ENCODE measurements at places on chromosomes 2 and 18. TPM values are rescaled to one million over a fixed set of nuclear protein-coding genes. Genes with fewer than 3 reads are reported as not detected.

- peaks cover 22% of the 10 kb centered on the region for H3K4me1 ChIP-seq
- no peaks in the 10 kb centered on the region for H3K27me3 ChIP-seq
- peak; percentile 50 for DNase-seq
- H3K27ac ChIP-seq = peak within 1 kb of the TSS; percentile 37
Measured at GRCh38 chr2:85409845-85410583, at the start of gene CAPG. Gene CAPG (minus strand): TSS chr2:85410366. CDS start chr2:85402145, 8,221 bp downstream.

- no peak for DNase-seq
- H3K27ac ChIP-seq = no peak overlapping the region
- H3K27me3 ChIP-seq = no peaks in the 10 kb centered on the region
Measured at GRCh38 chr2:62545261-62545660, 39.3 kb upstream of the TMEM17 start.

- no peaks in the 10 kb centered on the region for H3K36me3 ChIP-seq
- no peak overlapping the region for H3K27ac ChIP-seq
- H3K4me3 ChIP-seq = no peak overlapping the region
- peaks cover 30% of the 10 kb centered on the region for H3K4me1 ChIP-seq
- no peaks in the 10 kb centered on the region for H3K27me3 ChIP-seq
Measured at GRCh38 chr2:8622199-8622911, 59.5 kb upstream of the ID2 start.

- no peak overlapping the region for H3K27ac ChIP-seq
- peaks cover 4% of the 10 kb centered on the region for H3K4me1 ChIP-seq
- no peak overlapping the region for H3K4me3 ChIP-seq
- H3K36me3 ChIP-seq = no peaks in the 10 kb centered on the region
Measured at GRCh38 chr2:10289891-10290290, 12.8 kb upstream of the HPCAL1 start.

GRCh38 chr2:136766073-136766404 is 694 bp downstream of the THSD7B start:
- H3K4me1 ChIP-seq = peaks cover 10% of the 10 kb centered on the region
- no peak overlapping the region for H3K27ac ChIP-seq
- H3K27me3 ChIP-seq = peaks cover 87% of the 10 kb centered on the region
- no peak for DNase-seq
- H3K36me3 ChIP-seq = peaks cover 3% of the 10 kb centered on the region

DNA sequence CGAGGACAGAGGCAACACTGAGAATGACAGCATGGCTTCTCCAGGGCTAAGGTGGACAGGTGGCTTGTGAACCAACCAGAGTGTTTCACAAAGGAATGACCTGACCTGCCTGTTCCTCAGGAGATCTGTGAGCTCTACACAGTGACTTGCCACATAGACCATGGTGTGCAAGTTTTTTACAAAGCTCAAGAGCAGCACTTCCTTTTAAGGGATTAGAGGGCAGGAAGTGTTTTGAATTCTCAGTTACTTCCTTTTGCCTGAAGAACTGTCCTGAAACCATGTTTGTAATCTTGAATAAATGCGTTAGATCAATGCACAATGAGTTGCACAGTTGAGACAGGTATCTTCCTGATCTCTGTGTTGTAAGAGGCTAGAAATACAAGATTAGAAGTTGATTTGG is 421.9 kb downstream of the THSD7B start:
- H3K27me3 ChIP-seq = no peaks in the 10 kb centered on the region
- DNase-seq = no peak
- H3K4me3 ChIP-seq = no peak overlapping the region
- no peak overlapping the region for H3K27ac ChIP-seq

DNA sequence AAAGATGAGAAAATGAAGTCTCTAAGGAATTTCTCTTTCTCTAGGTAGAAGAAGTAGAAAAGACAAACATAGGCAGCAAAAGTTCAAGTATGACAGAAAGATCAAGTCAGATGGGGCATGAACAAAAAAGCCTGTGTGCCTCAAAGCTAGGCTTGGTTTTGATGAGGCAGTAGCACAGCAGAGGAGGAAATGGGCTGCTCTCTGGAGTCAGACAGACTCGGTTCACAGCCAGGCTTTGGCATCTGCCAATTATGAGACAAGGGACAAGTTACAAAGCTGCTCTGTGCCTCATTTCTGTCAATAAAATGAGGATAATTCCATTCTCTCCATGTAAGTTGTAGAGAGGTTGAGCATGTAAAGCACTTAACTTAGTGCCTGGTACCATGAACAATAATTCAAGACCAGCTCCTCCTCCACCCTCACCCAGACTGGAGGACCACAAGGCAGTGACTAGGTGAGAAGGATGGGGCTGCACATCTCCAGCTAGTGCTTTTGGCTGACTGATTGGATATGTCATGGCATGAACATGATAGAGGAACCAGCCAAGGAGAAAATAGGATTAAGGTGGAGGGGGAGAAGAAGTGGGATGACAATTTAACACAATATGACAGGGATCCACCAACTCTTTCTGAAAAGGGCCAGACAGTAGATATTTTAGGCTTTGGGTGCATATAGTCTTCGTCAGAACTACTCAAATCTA is 84.6 kb downstream of the TMEM163 start:
- no peaks in the 10 kb centered on the region for H3K4me1 ChIP-seq
- DNase-seq = no peak
- H3K27ac ChIP-seq = no peak overlapping the region
- H3K36me3 ChIP-seq = no peaks in the 10 kb centered on the region

Gene LYPD1
- 23.1 TPM for total RNA-seq

GRCh38 chr2:69138247-69138772 is 125.3 kb downstream of the ANTXR1 start:
- DNase-seq = no peak
- H3K27me3 ChIP-seq = no peaks in the 10 kb centered on the region
- H3K27ac ChIP-seq = no peak overlapping the region
- peaks cover 7% of the 10 kb centered on the region for H3K4me1 ChIP-seq

Gene GAD1
- 0.50 TPM for total RNA-seq

Gene ABCG5
- 3.8 TPM for total RNA-seq

- no peak for DNase-seq
- H3K36me3 ChIP-seq = no peaks in the 10 kb centered on the region
- H3K27me3 ChIP-seq = no peaks in the 10 kb centered on the region
- no peak overlapping the region for H3K4me3 ChIP-seq
Measured at GRCh38 chr18:79577451-79578395, 101.9 kb upstream of the CTDP1 start.

DNA sequence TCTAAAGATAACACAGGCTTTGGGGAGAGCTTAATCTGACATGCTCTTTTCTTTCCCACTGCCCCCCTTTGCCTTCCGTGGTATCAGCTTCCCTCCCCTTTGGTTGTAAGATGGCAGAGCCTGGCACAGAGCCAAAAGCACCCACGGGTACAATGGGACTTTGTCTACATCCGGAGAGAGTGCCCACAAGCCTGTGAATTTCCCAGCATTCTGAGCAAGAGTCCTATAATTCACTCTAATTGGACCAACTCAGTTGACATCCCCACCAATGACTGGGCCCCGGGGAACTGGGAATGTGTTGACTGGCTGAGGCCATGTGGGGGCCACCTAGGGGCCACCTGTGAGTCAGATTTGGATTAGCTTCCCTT is 20.1 kb upstream of the C2orf72 start:
- no peak for DNase-seq
- no peak overlapping the region for H3K4me3 ChIP-seq
- H3K27me3 ChIP-seq = no peaks in the 10 kb centered on the region
- peaks cover 3% of the 10 kb centered on the region for H3K4me1 ChIP-seq
- H3K27ac ChIP-seq = no peak overlapping the region

- H3K4me1 ChIP-seq = no peaks in the 10 kb centered on the region
- DNase-seq = peak; percentile 49
- H3K27me3 ChIP-seq = no peaks in the 10 kb centered on the region
- no peaks in the 10 kb centered on the region for H3K36me3 ChIP-seq
- no peak overlapping the region for H3K4me3 ChIP-seq
- H3K27ac ChIP-seq = no peak overlapping the region
Measured at GRCh38 chr2:33583194-33583938, 15.7 kb downstream of the FAM98A start.

Gene CRYGC
- 1.3 TPM for total RNA-seq

Gene TMEM185B
- 25.2 TPM for total RNA-seq

GRCh38 chr2:45009928-45010701 is 863 bp upstream of the SIX2 start:
- H3K4me1 ChIP-seq = peaks cover 26% of the 10 kb centered on the region
- peak overlapping the region; percentile 39 for H3K27ac ChIP-seq
- H3K4me3 ChIP-seq = peak overlapping the region; percentile 26
- H3K27me3 ChIP-seq = peaks cover 91% of the 10 kb centered on the region
- no peaks in the 10 kb centered on the region for H3K36me3 ChIP-seq

DNA sequence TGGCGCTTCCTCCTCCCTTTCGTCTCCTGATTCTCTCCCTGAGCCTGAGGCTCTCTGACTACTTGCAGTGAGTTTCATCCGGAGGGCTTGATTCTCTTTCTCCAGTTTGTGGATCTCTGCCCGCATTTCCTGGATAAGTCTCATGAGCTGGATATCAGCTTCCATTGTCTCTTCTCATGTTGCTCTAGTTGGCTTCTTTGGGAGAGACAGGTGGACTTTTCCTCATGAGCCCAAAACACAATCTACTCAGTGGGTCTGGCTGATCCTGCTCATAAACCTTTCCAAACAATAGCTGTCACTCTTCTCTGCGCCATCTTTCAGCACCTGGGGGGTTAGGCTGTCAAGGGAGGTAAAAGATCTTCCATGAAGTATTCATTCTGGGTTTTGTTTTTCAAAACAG is at the start of gene CCDC195:
CCDC195 (minus strand) TSS at position 165 of the 400 bp plus-strand sequence; CDS start at position 165, 0 bp downstream.
- no peak within 1 kb of the TSS for H3K27ac ChIP-seq
- H3K36me3 ChIP-seq = no peaks in the 10 kb centered on the region
- H3K27me3 ChIP-seq = no peaks in the 10 kb centered on the region
- no peak for DNase-seq
- no peak within 1 kb of the TSS for H3K4me3 ChIP-seq

GRCh38 chr2:27076323-27076722 is 2.1 kb upstream of the EMILIN1 start:
- H3K4me3 ChIP-seq = no peak overlapping the region
- peak overlapping the region; percentile 98 for H3K27ac ChIP-seq
- no peaks in the 10 kb centered on the region for H3K27me3 ChIP-seq
- H3K36me3 ChIP-seq = no peaks in the 10 kb centered on the region

Gene FAM237A
- not detected for total RNA-seq

Gene SCN1A
- total RNA-seq = 0.03 TPM

Gene ATP8B1
- 36.5 TPM for total RNA-seq

GRCh38 chr2:240433973-240434727 is 1.3 kb upstream of the GPC1 start:
- H3K4me3 ChIP-seq = peak overlapping the region; percentile 90
- no peaks in the 10 kb centered on the region for H3K36me3 ChIP-seq
- H3K4me1 ChIP-seq = peaks cover 18% of the 10 kb centered on the region
- H3K27me3 ChIP-seq = no peaks in the 10 kb centered on the region
- peak; percentile 61 for DNase-seq
- H3K27ac ChIP-seq = peak overlapping the region; percentile 95

DNA sequence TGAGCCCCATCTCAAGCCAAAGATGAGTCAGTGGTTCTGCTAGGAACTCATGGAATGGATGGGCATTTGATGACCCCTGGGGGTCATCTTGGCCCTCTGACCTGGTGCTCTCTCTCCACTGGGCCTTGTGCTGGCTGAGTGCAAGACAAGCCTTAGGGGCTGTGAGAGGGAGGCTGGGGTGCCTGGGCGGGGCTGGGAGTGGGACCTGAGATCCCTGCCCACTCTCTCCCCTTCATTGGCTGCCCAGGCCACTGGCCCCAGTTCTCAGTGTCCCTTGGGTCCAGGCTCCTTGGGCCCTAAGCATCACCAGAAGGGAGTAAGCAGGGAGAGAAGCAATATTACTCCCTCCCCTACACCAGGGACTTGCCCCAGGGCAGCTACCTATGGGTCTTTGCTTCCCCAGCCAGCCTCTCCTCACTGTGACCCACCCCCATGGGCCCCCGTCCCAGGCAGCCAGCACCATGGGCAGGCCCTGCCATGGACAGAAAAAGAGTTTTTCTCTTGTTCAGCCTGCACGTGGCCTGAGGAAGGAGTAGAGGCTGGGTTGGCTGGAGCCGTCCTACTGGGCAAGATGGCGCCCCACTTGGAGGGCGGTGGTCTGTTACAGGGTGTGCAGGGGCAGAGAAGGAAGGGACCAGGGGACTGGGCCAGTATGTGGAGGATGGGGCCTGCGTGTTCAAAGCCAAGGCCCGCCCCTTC is 33.6 kb downstream of the ATOH8 start:
- no peak overlapping the region for H3K4me3 ChIP-seq
- no peak overlapping the region for H3K27ac ChIP-seq
- H3K4me1 ChIP-seq = peaks cover 15% of the 10 kb centered on the region
- no peaks in the 10 kb centered on the region for H3K36me3 ChIP-seq
- DNase-seq = no peak

GRCh38 chr2:215881582-215881981 is 131.8 kb downstream of the MREG start:
- H3K27me3 ChIP-seq = no peaks in the 10 kb centered on the region
- no peaks in the 10 kb centered on the region for H3K36me3 ChIP-seq
- H3K27ac ChIP-seq = no peak overlapping the region
- H3K4me3 ChIP-seq = no peak overlapping the region
- DNase-seq = no peak

DNA sequence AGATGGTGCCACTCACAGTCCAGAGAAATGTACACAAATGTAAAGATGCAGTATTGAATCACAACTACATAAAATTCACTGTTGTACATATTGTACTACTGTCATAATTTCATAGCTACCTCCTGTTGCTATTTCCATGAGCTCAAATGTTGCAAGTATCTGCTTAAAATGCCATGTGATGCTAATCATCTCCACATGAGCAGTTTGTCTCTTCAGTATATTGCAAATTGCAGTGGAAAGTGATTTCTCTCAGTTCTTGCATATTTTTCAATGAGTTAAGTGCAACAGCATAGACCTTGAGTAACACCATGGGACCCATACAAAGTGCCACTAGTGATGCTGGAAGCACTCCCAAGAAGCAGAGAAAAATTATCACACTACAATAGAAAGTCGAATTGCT is 51.9 kb downstream of the MAIP1 start:
- no peak for DNase-seq
- H3K4me3 ChIP-seq = no peak overlapping the region
- H3K27me3 ChIP-seq = no peaks in the 10 kb centered on the region

Gene TRIM43
- total RNA-seq = not detected

GRCh38 chr18:27778441-27778840 is 398.5 kb downstream of the CDH2 start:
- no peak overlapping the region for H3K27ac ChIP-seq
- DNase-seq = peak; percentile 13
- no peak overlapping the region for H3K4me3 ChIP-seq
- H3K27me3 ChIP-seq = no peaks in the 10 kb centered on the region
- no peaks in the 10 kb centered on the region for H3K36me3 ChIP-seq
- no peaks in the 10 kb centered on the region for H3K4me1 ChIP-seq

Gene GAL3ST2
- total RNA-seq = 0.20 TPM

GRCh38 chr2:98570356-98570755 is 38.0 kb downstream of the COA5 start:
- no peaks in the 10 kb centered on the region for H3K36me3 ChIP-seq
- no peak for DNase-seq
- H3K27me3 ChIP-seq = no peaks in the 10 kb centered on the region
- H3K27ac ChIP-seq = no peak overlapping the region
- no peaks in the 10 kb centered on the region for H3K4me1 ChIP-seq

Gene MROH2A
- total RNA-seq = not detected

DNA sequence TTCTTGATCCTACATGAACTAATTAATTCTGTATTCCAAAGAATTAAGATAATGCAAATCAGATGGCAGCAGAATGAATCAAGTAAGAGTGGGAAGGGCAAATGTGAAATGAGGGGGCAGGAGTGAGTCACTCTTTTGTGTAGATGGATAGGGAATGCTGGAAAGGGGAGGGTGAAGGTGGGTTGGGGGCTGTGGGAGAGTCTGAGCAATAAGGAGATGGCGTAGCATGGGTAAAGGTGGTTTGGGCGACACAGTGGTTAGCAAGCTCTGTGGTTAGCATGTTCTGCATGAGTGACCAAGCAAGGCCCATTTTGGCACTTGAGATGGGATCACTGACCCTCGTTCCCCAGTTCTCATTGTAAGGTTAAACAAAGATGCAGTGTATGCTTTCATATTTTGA is 20.4 kb downstream of the GPD2 start:
- H3K27me3 ChIP-seq = no peaks in the 10 kb centered on the region
- H3K27ac ChIP-seq = peak overlapping the region; percentile 77
- no peak overlapping the region for H3K4me3 ChIP-seq
- H3K36me3 ChIP-seq = no peaks in the 10 kb centered on the region
- H3K4me1 ChIP-seq = peaks cover 7% of the 10 kb centered on the region

All from hepatocyte (in vitro differentiated cells).